SJCRH30 (cell line): ENCODE measurements at places on chromosomes 6 and 20. TPM values are rescaled to one million over a fixed set of nuclear protein-coding genes. Genes with fewer than 3 reads are reported as not detected.

BPI gene
- 0.06 TPM in 1 of 2 replicates, not detected in the other for total RNA-seq

LST1 gene
- total RNA-seq = not detected in 2 replicates

OR2J3 gene
- not detected in 2 replicates for total RNA-seq

CGAS gene
- 16.5 and 17.9 TPM in 2 replicates for total RNA-seq

HLA-DQB1 gene
- not detected in 2 replicates for total RNA-seq

RFX6 gene
- total RNA-seq = not detected in 2 replicates

TRIM10 gene
- total RNA-seq = not detected in 2 replicates

TMC2 gene
- 0.15 and 0.24 TPM in 2 replicates for total RNA-seq

C6orf141 gene
- not detected in 2 replicates for total RNA-seq

LTB gene
- total RNA-seq = not detected in 2 replicates

MYO6 gene
- total RNA-seq = 6.4 and 6.9 TPM in 2 replicates

ZGPAT gene
- 24.9 and 26.2 TPM in 2 replicates for total RNA-seq

EEF1A2 gene
- 0.76 and 1.4 TPM in 2 replicates for total RNA-seq

WFDC12 gene
- total RNA-seq = not detected in 2 replicates

EPHA7 gene
- total RNA-seq = 75.3 and 89.0 TPM in 2 replicates
